ENCODE measurements at places on chromosomes 1 and 21.

GRCh38 chr1:245378311-245378722 is 223.5 kb downstream of the KIF26B start:
- no peak for DNase-seq

DNA sequence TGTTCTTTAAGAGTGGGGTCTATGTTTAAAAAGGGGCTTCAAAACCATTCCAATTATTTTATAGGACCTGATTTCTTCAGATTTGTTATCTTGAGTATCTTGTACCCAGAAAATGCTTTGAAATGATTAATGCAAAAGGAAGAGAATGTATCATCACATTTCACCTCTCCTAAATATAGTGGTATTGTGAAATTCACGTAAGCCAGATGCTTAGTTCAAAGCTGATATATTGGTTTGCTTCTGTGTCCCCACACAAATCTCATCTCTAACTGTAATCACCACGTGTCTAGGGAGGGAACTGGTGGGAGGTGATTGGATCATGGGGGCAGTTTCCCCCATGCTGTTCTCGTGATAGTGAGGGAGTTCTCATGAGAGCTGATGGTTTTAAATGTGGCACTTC is 8.5 kb downstream of the SOAT1 start:
- no peak for DNase-seq

GRCh38 chr1:1507305-1507704 is 4.7 kb upstream of the ATAD3A start:
- DNase-seq, result no peak

DNA sequence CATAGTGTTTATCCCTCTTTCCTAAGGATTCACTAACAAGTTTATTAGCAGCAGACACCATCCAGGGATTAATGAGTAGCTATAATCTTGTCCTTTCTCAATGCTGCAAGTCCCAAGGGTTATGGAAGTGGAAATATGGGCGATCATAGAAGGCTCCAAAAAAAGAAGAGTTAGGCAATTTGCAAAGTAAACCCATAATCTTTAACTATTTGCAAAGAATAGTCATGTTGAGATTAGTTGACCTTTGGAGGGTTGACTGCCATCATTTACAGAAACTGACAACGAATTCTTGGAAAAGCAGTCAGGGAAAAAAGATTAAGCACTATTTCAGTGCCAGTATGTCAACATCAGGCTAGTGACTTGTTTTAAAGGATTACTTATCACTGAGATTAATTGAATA is 169.9 kb downstream of the KCNT2 start:
- DNase-seq, result no peak

DNA sequence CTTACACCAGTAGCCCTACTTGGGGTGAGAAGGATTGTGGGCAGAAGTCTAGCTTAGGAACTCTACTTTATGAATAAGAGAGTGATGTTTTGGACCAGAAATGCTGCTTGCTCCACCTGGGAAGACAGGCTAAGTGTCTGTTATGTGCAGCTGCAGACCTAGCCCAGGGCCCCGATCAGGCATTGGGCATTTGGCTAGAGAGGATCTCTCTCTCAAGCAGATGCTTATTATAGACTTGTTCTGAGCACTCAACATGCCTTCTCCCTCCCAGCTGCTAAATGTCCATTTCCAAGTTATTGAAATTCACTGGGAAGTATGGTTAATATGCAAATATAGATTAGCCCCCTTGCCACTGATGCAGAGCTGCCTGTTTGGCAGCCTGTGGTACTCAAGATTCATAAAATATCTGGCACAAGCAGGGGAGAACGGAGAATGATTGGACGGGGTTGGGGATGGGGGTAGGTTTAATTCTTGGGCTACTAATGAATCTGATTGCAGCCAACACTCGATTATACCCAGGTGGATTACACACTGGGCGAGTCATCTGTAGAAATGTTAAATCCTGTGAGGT is 115.9 kb downstream of the KCND3 start:
- DNase-seq, result no peak

DNA sequence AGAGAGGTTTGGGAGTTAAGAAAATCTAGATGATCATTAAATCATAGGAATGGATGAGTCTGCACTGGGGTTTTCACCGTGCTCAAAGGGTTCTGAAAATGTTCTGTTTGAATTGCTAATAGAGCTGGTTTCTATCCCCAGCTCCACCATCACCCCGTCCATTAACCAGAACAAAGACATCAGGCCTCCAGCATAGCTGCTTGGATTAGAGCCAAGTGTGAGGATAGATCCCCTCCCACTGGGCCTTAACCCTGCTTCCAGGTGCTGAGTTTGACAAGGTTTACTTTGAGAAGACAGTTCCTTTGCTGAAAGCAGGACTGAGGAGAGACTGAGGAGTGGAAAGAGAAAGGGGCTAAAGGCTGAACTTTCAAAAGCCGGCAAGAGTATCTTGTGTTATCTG is 48.3 kb downstream of the MPZL1 start:
- DNase-seq, result peak; percentile 20

DNA sequence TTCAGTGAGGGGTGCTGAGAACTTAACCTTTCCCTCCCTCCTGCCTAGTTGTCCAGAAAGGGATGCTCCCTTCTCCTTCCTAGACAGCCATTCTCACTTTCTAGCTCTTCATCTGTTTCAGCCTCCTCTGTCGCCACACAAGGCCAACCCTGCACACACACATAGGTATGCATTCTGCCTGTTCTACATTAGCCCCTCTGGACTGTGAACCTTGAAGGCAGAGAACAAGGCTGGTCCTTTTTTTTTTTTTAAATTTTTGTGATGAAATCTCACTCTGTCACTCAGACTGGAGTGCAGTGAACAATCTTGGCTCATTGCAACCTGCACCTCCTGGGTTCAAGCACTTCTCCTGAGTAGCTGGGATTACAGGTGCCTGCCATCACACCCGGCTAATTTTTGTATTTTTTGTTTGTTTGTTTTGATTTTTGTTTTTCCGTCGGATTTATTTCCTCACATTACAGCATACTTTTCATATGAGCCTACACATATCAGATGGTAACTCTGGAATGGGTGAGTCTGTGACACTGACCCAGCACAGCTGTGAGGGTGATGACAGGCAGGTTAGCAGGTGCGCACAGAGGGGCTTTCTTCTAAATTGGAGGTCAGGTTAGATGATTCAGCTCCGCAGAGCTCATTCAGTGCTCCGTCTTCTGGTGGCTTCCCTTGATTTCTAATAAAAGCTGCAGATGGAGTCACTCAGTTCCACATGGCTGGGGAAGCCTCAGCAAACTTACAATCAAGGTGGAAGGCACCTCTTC is 4.9 kb upstream of the AKR1A1 start:
- DNase-seq, result no peak

GRCh38 chr21:15119486-15119885 is 54.7 kb upstream of the NRIP1 start:
- DNase-seq, result no peak

- DNase-seq, result peak; percentile 7
These were observed 28.6 kb upstream of the PDE4B start for GRCh38 chr1:65764052-65764451.

DNA sequence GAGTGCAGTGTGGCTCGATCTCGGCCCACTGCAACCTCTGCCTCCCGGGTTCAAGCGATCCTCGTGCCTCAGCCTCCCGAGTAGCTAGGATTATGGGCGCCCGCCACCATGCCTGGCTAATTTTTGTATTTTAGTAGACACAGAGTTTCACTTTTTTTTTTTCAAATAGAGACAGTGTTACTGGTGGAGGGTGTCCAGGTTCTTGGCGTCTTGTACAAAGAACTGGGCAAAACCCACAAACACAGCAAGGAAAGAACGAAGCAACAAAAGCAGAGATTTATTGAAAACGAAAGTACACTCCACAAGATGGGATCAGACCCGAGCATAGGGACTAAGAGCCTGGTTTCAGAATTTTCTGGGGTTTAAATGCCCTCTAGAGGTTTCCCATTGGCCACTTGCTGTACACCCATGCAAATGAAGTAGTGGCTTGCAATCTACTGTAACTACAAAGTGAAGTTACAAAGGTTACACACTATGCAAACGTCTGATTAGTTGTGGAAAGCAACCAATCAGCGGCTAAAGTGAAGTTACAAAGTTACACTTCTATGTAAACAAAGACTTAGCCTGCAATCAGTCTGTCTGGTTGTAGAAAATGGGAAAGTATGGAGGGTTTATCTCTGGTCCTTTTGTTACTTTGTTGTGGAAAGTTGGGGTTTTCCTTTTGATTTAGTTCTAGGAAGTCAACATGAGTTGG is 199.1 kb downstream of the DYRK1A start:
- no peak for DNase-seq

DNA sequence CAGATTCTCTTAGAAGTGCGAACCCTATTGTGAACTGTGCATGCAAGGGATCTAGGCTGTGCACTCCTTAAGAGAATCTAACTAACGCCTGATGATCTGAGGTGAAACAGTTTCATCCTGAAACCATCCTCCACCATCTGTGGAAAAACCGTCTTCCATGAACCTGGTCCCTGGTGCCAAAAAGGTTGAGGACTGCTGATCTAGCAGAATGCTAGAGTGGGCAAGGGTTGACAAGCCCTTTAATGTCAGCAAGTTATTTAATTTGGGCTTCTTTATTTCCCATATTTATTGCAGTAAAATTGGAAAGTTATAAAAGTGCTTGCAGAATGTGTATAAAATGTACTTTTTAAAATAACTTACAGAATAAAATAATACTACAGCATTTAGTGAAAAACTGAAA is 26.4 kb downstream of the ALG14 start:
- no peak for DNase-seq

DNA sequence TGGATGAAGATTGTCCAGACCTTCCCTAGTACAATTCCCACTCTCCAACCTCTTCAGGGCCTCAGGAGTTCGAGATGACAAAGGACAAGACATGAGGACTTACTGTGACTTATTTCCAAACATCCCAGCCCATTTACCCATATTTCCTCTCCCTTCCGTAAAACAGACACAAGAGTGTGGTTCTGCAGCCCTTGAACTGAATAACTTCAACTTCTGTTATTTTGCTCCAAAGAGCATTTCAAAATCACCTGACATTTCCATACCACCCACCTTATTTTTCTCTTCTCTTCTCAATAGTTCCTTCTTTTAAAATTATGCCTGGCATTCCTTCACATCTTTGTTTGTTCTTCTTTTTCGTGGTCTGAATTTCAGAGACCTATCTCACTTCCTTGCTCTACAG is 8.7 kb upstream of the OR10K2 start:
- DNase-seq, result no peak

DNA sequence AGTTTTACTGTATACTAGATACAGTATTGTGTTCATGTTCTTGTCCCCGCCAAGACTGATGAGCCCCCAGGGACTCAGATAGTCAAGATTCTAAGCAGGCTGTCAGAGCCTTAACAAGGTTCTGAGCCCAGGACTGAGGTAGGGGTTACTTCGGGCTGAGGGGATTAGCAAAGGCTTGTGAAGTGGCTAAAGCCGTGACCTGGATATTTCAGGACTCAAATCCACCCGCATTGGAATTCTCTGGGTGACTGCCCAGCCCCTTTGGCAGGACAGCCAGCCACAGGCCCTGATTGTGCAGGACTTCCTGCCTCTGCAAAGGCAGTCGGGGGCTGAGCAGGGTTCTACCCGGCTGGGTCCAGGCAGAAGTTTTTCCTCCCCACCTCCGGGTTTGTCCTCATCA is at the start of gene PLA2G5:
TSS of gene PLA2G5 (plus strand) at position 321 of the 400 bp plus-strand sequence. CDS start 14,637 bp downstream, outside the sequence.
- DNase-seq, result no peak

All from NCI-H187 (cell line).